ENCODE measurements at places on chromosomes 2 and 18. TPM values are rescaled to one million over a fixed set of nuclear protein-coding genes. Genes with fewer than 3 reads are reported as not detected.

GRCh38 chr18:51229328-51229727 lies 31.8 kb upstream of the MEX3C start:
- no peak overlapping the region for H3K27ac ChIP-seq
- H3K4me1 ChIP-seq, result no peaks in the 10 kb centered on the region
- no peaks in the 10 kb centered on the region for H3K36me3 ChIP-seq
- H3K4me3 ChIP-seq, result no peak overlapping the region
- no peak for DNase-seq
- H3K27me3 ChIP-seq, result no peaks in the 10 kb centered on the region

GRCh38 chr2:42844901-42845821 lies 52.8 kb upstream of the HAAO start:
- no peaks in the 10 kb centered on the region for H3K27me3 ChIP-seq
- no peak for DNase-seq
- no peak overlapping the region for H3K27ac ChIP-seq
- no peaks in the 10 kb centered on the region for H3K4me1 ChIP-seq
- no peaks in the 10 kb centered on the region for H3K36me3 ChIP-seq

GRCh38 chr18:48126240-48126639 lies 195.8 kb upstream of the SMAD2 start:
- no peaks in the 10 kb centered on the region for H3K4me1 ChIP-seq
- no peaks in the 10 kb centered on the region for H3K27me3 ChIP-seq
- no peak for DNase-seq
- no peak overlapping the region for H3K27ac ChIP-seq
- H3K36me3 ChIP-seq, result no peaks in the 10 kb centered on the region

DNA sequence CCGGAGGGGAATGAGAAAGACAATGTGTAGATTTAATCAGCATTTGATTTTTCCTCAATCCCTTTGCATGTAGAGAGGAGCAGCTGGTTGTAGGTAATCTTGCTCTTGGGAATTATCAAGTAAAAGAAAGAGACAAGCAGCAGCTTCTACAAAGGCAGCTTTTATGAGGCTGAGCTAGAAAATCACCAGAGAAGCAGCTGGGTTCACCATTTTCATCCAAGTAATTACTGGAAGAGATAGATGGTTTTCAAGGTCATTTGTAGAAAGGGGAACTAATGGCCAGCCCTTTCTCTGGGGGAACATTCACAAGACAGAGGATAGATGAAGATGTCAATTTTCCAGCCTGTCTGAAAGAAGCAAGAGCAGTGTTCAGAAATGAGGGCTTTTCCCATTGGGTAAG lies 113.0 kb downstream of the RND3 start:
- no peak overlapping the region for H3K4me3 ChIP-seq
- H3K4me1 ChIP-seq, result no peaks in the 10 kb centered on the region
- no peak overlapping the region for H3K27ac ChIP-seq
- H3K36me3 ChIP-seq, result no peaks in the 10 kb centered on the region

GRCh38 chr18:58547864-58548263 lies 81.0 kb downstream of the ALPK2 start:
- no peak overlapping the region for H3K4me3 ChIP-seq
- no peaks in the 10 kb centered on the region for H3K27me3 ChIP-seq
- no peak overlapping the region for H3K27ac ChIP-seq
- H3K4me1 ChIP-seq, result peaks cover 10% of the 10 kb centered on the region

DNA sequence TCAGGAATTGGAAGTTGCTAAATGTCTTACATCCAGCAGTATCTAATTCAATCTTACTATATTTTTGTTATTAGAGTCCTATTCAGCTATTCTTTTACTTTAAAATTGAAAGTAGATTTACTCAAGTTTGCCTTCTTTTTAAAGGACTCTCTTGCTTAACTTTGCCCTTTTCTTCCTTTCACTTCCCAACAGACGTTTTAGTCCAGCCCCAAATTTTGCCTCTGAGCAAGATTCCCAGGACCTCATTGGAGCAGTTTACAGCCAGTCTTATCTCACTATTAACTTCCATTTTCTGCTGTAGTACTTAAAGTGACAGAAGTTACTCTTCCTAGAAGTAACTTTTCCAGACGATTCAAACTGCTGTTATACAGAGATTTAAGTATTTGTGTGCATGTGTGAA lies 1.7 kb upstream of the PRKD3 start:
- no peak overlapping the region for H3K27ac ChIP-seq
- DNase-seq, result peak; percentile 30
- no peaks in the 10 kb centered on the region for H3K27me3 ChIP-seq

POTEC gene
- total RNA-seq, result 4.0 TPM

KCTD1 gene
- 12.2 TPM for total RNA-seq
